GM12878 (cell line): ENCODE measurements at places on chromosomes 5 and 9. TPM values are rescaled to one million over a fixed set of nuclear protein-coding genes. Genes with fewer than 3 reads are reported as not detected.
A peak's percentile ranks its signal among the peaks of the same experiment; 100 is the strongest.

Gene SPINK7
- total RNA-seq, result not detected in 2 replicates

Gene SHOC1
- not detected in 2 replicates for total RNA-seq

DNA sequence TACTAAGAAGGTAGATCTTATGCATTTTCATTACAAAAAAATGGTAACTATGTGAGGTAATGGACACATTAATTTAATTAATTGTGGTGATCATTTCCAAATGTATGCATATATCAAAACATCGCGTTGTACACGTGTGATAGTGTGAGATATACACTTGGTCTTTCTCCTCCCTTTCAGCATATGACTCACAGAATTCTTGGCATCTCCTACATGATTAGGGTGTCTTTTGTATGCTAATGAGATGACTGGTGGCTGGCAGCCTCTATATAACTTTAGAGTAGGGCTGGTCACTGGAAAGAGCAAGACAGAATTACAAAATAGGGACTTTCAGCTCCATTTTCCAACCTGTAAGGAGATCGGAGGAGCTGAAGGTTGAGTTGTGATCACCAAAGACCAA lies 1167.6 kb downstream of the CDH12 start:
- no peak overlapping the region for H3K27ac ChIP-seq
- H3K4me1 ChIP-seq, result no peaks in the 10 kb centered on the region

DNA sequence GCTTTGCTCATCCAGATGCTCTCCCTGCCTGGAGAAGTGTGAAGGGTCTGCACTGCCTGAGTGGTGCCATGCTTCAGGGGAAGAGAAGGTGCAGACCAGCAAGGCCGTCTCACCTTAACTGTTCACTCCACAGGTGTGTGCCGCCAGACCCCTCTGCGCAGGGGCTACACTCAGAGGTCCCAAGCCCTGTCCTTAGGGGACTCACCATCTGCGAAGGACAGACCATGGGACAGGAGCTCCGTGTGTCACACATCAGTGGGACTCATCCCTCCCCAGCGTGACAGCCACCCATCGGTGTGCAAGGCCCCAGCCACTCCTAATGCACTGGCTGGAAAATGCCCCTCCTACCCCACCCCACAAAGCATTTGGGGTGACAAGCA lies 142.9 kb downstream of the OLFM1 start:
- DNase-seq, result no peak
- H3K36me3 ChIP-seq, result no peaks in the 10 kb centered on the region
- no peak overlapping the region for H3K4me3 ChIP-seq
- H3K27me3 ChIP-seq, result no peaks in the 10 kb centered on the region; the same call in 1 of the 2 replicates
- no peaks in the 10 kb centered on the region for H3K4me1 ChIP-seq

DNA sequence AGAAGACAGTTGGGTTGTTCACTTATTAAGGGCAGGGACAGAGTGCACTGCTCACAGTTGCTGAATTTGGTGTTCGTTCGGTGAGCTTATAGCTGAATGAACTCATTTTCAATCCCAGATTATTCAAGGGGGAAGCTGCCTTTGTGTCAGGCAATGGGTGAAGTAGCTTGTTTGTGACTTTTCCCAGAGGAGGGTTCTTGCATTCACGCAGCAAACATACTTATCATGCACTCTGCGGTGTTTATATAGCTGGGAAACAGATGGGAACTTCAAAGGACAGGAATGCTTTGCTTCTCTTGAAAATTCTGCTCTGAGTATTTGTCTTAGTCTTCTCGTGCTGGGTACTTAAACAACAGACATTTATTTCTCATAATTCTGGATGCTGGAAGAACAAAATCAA lies 64.7 kb upstream of the ABCA1 start:
- no peak overlapping the region for H3K4me3 ChIP-seq
- DNase-seq, result no peak
- no peak overlapping the region for H3K27ac ChIP-seq
- no peaks in the 10 kb centered on the region; the same call in none of the 2 replicates for H3K27me3 ChIP-seq

DNA sequence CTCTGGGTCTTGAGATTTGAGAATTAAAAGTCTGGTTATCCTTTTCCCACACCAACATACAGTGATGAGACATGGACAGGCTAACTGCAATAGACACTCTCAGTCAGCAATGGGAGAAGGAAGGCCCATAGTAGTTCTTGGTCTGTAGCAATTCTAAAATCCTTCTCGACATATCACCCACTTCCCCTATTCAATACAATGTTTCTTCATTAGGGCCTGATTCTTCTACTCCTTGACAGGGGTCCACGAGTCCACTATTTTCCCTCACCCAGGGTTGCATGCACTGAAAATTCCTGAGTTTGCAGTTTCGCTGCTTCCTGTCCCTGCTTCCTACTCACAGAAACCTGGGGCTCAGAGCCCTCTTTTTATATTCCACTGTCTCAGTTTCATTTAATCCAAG lies 402.8 kb downstream of the MAT2B start:
- no peak for DNase-seq
- H3K4me1 ChIP-seq, result no peaks in the 10 kb centered on the region
- no peaks in the 10 kb centered on the region for H3K27me3 ChIP-seq

DNA sequence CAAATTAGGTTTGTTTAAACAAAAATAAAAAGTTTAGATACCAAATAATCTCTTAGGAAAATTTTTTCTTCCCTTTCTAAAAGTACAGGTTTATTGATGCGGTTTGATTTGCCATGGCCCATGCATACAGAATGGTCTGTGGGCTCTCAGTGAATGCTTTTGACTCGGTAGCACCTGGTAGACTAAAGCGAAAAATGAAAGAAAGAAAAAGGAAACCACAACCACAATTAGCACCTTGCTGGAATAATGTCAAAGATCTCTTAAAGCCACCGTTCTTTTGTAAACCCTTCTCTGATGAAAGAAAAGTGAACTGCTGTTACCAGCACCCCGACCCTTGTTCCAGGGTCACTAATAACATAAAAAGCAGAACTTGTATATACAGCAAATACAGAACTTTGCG lies 157.9 kb downstream of the NFIB start:
- H3K27me3 ChIP-seq, result no peaks in the 10 kb centered on the region; the same call in 1 of the 2 replicates
- no peak overlapping the region for H3K4me3 ChIP-seq
- peak; percentile 37 for DNase-seq

GRCh38 chr5:176383961-176384360 lies 4.4 kb downstream of the NOP16 start:
- H3K36me3 ChIP-seq, result peaks cover 21% of the 10 kb centered on the region
- H3K4me3 ChIP-seq, result no peak overlapping the region
- H3K4me1 ChIP-seq, result peaks cover 6% of the 10 kb centered on the region
- no peak overlapping the region for H3K27ac ChIP-seq
- H3K27me3 ChIP-seq, result no peaks in the 10 kb centered on the region

- H3K4me1 ChIP-seq, result no peaks in the 10 kb centered on the region
- no peak for DNase-seq
- no peaks in the 10 kb centered on the region for H3K36me3 ChIP-seq
- H3K4me3 ChIP-seq, result no peak overlapping the region
- H3K27me3 ChIP-seq, result no peaks in the 10 kb centered on the region
Measured at GRCh38 chr5:121296356-121296755, 555.3 kb upstream of the FTMT start.

DNA sequence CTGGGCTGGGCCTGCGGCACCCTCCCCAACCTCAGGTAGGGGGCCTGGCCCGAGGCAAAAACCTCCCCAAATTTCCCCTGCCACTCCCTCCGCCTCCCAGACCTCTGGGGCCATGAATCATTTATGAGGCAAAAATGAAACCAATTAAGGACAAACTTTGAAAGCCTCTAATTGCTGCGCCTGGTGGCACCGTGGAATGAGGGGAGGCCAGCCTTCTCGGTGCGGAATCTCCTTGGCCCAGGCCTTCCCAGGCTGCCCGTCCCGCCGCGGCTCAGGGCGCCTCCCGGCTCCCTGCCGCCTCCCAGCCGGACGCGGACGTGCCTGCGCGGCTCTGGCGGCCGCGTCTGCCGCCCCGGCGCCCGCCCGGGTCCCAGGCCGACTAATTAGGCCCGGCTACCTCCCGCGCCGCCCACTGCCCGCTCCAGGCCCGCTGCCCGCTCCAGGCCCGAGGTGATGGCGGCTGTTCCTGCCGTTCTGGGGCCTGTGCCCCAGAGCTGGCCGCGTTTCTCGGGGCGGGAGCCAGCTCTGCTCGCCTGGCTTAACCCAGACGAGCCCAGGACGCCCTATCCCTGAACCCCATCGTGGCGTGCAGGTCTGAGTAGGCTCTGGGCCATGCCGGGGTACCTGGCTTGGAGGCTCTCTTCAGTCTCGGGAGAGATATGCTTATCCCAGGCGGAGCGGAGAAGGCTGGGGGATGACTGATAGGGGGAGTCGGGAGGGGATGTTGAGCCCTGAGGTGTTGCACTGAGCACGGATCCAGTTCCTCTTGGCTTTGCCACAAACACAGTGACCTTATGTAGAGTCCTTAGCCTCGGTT lies 20.1 kb downstream of the CXXC5 start:
- H3K4me1 ChIP-seq, result peaks cover 76% of the 10 kb centered on the region
- no peaks in the 10 kb centered on the region for H3K27me3 ChIP-seq
- H3K27ac ChIP-seq, result peak overlapping the region; percentile 99
- H3K36me3 ChIP-seq, result peaks cover 6% of the 10 kb centered on the region; the same call in 1 of the 2 replicates

- H3K4me3 ChIP-seq, result no peak overlapping the region
- H3K27ac ChIP-seq, result no peak overlapping the region
- H3K4me1 ChIP-seq, result no peaks in the 10 kb centered on the region
Measured at GRCh38 chr9:106969696-106970095, 106.7 kb downstream of the ZNF462 start.

DNA sequence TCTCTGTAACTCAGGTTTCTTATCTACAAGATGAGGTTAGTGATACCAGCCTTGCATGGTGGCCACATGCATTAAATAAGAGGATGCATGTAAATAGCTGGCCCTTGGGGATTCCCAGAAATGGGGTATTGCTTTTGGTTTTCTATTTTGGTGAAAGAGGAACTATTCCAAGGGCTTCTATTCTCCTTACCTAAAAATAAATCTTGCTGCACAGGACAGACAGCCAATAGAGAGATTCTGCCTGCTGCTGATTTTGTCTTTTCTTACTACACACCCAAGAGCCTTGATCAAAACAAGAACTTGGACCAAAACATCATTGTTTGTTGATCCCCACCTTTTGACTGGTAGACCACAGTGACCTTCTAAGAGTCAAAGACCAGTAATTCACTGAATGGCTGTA lies 161.8 kb downstream of the PJA2 start:
- no peaks in the 10 kb centered on the region for H3K36me3 ChIP-seq
- no peaks in the 10 kb centered on the region for H3K27me3 ChIP-seq
- peaks cover 12% of the 10 kb centered on the region for H3K4me1 ChIP-seq

- H3K27ac ChIP-seq, result peak overlapping the region; percentile 65; the same call in 1 of the 2 replicates
- DNase-seq, result no peak
- H3K36me3 ChIP-seq, result peaks cover 7% of the 10 kb centered on the region; the same call in 1 of the 2 replicates
- peaks cover 42% of the 10 kb centered on the region for H3K4me1 ChIP-seq
- no peaks in the 10 kb centered on the region for H3K27me3 ChIP-seq
- H3K4me3 ChIP-seq, result peak overlapping the region; percentile 91
Measured at GRCh38 chr9:127898433-127899127, 823 bp downstream of the ST6GALNAC6 start.

- no peak overlapping the region for H3K27ac ChIP-seq
- H3K36me3 ChIP-seq, result no peaks in the 10 kb centered on the region
- no peaks in the 10 kb centered on the region for H3K4me1 ChIP-seq
- no peaks in the 10 kb centered on the region for H3K27me3 ChIP-seq
- no peak for DNase-seq
Measured at GRCh38 chr5:144467792-144468191, 297.1 kb downstream of the KCTD16 start.

- H3K4me1 ChIP-seq, result no peaks in the 10 kb centered on the region
- no peak for DNase-seq
- H3K36me3 ChIP-seq, result no peaks in the 10 kb centered on the region
- H3K27me3 ChIP-seq, result no peaks in the 10 kb centered on the region
- no peak overlapping the region for H3K4me3 ChIP-seq
Measured at GRCh38 chr5:88000877-88001276, 267.8 kb downstream of the TMEM161B start.

- peaks cover 11% of the 10 kb centered on the region for H3K4me1 ChIP-seq
- H3K4me3 ChIP-seq, result no peak overlapping the region
- DNase-seq, result no peak
- H3K27me3 ChIP-seq, result no peaks in the 10 kb centered on the region
- H3K27ac ChIP-seq, result no peak overlapping the region
Measured at GRCh38 chr5:140356853-140357725, 2.9 kb upstream of the SLC4A9 start.

GRCh38 chr5:169547508-169547907 lies 36.1 kb upstream of the SPDL1 start:
- H3K27ac ChIP-seq, result no peak overlapping the region
- H3K4me1 ChIP-seq, result no peaks in the 10 kb centered on the region
- no peak overlapping the region for H3K4me3 ChIP-seq
